ENCODE measurements at places on chromosomes 4 and X.

GRCh38 chrX:21412029-21412428 is 37.8 kb downstream of the CNKSR2 start:
- DNase-seq, result no peak

GRCh38 chr4:17517664-17518063 is 2.7 kb downstream of the CLRN2 start:
- no peak for DNase-seq

GRCh38 chr4:136934601-136935000 is 597.7 kb downstream of the PCDH18 start:
- DNase-seq, result no peak

- DNase-seq, result no peak
These were observed 48.6 kb downstream of the HAUS3 start for GRCh38 chr4:2193326-2193725.

DNA sequence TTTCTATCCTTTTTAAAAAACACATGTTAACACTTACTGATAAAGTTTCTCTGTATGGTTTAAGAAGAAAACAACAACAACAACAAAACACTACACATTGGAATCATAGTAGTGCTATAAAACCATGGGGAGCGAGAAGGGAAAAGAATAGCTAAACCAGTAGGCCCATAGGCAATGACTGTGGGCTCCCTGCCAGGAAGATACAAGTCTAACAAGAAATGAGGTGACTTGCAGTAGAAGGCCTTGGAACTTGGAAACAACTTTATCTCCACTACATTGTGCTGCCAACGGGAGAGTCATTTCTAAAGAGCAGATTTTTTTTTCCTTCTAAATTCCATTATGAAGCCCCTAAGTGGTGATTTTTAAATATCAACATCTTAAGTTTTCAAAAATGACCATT is 78.0 kb downstream of the GPC4 start:
- DNase-seq, result no peak

DNA sequence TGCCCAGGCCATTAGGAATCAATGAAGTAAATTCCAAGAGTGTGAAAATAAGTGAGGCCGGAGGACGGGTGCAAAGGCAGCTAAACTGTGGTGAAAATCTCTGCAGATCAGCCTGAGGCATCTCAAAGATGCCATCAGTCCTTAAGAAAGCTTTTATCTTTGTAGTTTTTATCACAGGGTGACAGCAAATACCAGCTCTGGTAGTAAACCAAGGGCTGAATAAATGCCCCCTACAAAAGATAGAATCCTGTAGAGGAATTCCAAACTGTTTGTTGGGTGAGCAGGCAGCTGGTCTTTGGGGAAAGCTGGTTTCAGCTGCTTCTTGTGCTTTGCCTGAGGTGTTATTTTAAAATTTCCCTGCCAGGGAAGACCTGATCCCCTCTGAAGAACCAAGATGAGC is 21.6 kb upstream of the RBM47 start:
- DNase-seq, result no peak

Data from activated gamma-delta T cell treated with anti-CD3 and anti-CD28 coated beads, Interleukin-2, amount 50 U/mL, for 16 hours (primary cell).